ENCODE measurements at places on chromosomes 5 and 9. TPM values are rescaled to one million over a fixed set of nuclear protein-coding genes. Genes with fewer than 3 reads are reported as not detected.

DNA sequence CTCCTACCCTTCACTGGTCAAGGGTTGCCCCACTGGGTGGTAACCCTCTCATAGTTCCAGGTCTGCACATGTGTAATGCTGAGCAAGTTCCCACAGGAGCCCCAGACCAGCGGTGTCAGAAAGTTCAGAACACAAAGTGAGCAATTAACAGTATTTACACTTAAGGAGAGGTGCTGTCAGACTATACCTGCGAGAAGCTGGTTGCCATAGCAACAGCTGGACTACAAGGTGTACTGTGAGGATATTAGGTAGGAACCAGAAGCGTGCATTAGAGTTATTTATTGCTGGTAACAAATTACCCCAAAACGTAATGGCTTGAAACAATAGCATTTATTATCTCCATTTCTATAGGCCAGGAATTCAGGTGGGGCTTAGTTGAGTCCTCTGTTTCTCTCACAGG is 317.0 kb upstream of the RPS23 start:
- DNase-seq, result no peak

GRCh38 chr9:136138566-136138965 is 19.9 kb upstream of the TMEM250 start:
- DNase-seq, result peak; percentile 36

GRCh38 chr5:129717751-129718310 is 30.1 kb upstream of the MINAR2 start:
- no peak for DNase-seq

DNA sequence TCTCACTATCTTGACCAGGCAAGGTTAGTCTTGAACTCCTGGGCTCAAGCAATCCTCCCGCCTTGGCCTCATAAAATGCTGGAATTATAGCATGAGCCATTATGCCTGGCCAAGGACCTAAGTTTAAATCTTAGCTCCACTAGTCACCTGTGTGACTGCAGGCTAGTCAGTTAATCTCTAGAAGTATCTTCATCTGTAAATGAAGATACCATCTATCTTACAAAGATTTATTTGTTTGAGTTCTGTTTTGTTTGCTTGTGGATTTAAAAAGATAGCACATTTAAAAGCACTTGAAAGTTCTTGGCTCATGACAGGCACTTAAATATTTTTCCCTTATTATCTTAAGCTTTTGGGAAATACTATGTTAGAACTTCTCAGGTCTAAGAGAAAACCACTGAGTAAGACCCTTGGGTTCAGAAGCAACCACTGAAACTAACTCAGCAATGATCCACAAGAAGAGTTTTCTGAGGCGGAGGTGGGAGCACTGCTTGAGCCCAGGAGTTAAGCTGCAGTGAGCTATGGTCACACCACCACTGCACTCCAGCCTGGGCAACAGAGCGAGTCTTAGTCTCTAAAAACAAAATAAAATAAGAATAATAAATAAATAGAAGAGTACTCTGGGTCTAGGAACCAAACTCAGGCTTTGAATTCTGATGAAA is 19.1 kb downstream of the TMEM245 start:
- DNase-seq, result no peak

The ETF1 gene
- 87.4 TPM for total RNA-seq

The MARCHF11 gene
- total RNA-seq, result not detected
